A549 treated with Hydrocortisone at 1 μM for 4 hours (cell line): ENCODE measurements at places on chromosomes 3 and 15. TPM values are rescaled to one million over a fixed set of nuclear protein-coding genes. Genes with fewer than 3 reads are reported as not detected.

The ERICH6 gene
- 0.07 TPM in 1 of 5 replicates, not detected in the others for total RNA-seq

The PRSS50 gene
- total RNA-seq = not detected in 5 replicates

The PYDC2 gene
- total RNA-seq = not detected in 5 replicates

The COMMD4 gene
- 172 to 202 TPM (median 183 TPM) in 5 replicates for total RNA-seq

The RAB6B gene
- total RNA-seq = 2.0 to 3.6 TPM (median 2.1 TPM) in 5 replicates

The NBEAL2 gene
- total RNA-seq = 53.9 to 81.1 TPM (median 77.0 TPM) in 5 replicates

The RBP2 gene
- not detected in 5 replicates for total RNA-seq

The ZMAT3 gene
- total RNA-seq = 5.4 to 7.6 TPM (median 6.6 TPM) in 5 replicates
